ENCODE measurements at places on chromosomes 5 and 9. TPM values are rescaled to one million over a fixed set of nuclear protein-coding genes. Genes with fewer than 3 reads are reported as not detected.

The ADGRD2 gene
- 0.29 TPM for total RNA-seq

DNA sequence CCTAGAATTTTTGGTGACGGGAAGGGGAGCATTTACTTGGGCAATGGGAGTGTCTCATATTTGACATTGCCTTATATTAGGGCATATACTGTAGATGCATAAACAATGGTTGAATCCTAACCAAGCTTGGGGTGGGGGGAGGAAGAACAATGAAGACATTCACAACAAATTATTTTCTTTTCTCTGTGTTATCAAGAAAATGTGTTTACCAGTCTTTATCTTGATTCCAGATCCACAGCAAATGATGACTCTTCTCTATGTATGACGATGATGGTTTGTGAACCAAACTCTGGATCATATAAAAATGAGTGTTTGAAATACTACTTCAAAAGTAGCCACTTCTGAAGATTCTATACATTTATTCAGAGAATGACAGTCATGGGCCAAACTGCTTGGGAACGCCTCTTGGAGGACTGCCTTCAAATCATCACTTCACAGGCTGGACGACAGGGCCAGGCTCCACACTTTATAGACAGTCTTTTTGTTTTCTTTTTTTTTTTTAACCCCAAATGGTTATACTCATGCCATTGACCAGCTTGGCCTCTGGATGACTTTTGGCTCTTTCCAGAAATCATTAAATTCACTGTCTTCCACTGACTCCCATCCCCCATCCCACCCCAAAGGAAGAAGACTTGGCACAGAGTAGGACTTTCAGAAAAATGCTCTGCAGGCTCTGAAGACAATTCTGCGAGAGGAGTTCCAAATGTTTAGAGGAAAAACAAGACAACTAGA lies 123.8 kb upstream of the LIFR start:
- DNase-seq = no peak

DNA sequence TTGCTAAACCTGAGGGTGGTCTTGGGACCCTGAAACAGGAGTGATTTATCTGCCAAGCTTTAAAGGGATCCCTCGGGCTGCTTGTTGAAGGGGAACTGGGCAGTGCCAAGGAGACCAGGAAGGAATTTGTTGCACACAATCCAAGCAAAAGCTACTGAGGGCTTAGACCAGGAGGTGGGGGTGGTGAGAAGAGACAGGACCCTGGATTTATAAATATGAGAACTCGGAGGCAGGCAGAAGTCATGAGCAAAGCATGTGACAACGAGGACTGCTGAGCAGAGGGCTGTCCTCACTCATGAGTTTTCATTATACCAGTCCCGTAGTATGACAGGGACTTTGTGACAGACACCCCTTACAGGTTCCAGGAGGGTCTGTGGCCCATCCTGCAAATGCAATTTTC lies 237.3 kb downstream of the DRD1 start:
- no peak for DNase-seq

GRCh38 chr9:34187891-34188240 lies 9.0 kb downstream of the UBAP1 start:
- DNase-seq = no peak

The TXN gene
- 170 TPM for total RNA-seq

DNA sequence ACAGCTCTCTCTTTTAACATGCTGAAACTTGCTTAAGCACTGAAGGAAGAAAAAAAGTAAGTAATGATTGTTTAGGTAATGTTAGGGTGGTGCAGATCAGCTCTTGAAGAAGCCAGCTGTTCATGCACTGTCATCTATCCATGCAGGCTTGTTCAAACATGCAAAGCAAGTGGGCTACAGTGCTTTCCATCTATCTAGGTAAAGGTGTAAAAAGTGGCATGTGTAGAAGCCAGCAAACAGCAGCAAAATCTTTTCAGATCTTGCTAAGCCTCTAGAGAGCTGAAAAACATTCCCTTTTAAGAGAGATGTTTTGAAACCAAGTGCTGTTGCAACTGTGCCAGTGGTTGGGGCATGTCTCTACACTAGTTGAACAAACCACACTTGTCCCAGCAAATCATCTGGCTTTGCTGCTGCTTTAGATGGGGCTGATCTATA lies 214.4 kb downstream of the EFNA5 start:
- no peak for DNase-seq

DNA sequence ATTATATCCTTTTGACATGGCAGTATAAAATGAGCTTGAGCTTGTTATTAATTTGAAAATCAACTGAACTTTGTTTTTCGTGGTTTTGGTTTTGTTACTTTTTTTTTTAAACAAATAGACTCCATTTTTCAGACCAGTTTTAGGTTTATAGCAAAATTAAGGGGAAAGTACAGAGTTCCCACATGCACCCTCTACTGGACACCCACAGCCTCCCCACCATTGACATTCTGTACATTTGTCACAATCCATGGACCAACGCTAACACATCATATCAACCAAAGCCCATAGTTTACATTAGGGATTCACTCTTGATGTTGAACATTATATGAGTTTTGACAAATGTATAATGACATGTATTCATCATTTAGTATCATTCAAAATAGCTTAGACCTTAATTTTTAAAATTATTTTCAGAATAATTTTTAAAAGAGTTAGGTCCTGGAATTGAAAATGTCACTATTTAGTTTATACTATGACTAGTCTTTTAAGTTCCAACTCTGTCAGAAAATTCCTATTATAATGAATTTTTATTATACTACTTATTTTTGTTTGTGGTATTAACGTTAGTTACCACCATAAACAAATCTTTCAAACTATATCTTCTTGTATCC lies 35.3 kb upstream of the JMY start:
- DNase-seq = no peak

DNA sequence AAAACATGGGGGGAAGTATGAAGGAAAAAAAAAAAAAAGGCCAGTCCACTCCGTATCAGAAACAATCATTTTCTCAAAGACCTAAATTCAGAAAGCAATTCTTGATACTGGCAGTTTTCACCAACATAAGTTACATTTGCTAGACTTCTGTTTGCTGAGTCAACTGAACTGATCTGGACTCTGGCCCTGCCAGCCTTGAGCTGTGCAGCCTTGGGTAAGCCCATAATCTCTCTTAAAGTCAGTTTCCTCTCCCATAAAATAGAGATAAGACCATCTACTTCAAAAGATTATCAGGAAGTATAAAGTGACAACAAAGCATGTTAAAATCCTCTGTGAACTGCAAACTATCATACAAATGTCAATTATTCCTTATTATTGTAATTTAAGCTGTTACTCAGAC lies 106.8 kb downstream of the MAPKAP1 start:
- no peak for DNase-seq

DNA sequence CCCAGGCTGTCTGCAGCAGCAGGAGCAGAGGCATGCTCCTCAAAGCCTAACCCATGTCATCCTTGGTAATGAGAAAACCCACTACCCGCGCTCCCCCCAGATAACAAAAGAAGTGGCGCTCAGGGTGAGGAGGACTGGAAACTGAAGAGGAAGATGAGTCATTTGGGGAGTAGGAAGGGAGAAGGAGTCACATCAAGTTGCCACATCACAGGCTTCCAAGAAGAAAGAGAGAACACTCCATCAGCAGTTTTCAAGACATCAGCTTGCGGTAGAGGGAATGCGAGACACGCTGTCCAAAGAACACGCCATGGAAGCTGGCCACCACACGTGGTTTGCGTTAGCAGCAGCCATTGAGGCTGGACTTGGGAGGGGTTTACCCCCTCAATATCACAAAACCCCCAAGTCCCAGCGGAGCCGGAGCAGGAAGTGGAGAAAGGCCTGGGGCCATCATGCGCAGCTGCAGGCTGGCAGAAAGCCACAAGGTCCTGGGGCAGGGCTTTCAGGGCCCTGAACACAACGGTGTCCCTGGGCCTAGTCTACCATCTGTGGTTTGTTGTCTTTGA lies 41.5 kb downstream of the SH3PXD2B start:
- peak; percentile 82 for DNase-seq

DNA sequence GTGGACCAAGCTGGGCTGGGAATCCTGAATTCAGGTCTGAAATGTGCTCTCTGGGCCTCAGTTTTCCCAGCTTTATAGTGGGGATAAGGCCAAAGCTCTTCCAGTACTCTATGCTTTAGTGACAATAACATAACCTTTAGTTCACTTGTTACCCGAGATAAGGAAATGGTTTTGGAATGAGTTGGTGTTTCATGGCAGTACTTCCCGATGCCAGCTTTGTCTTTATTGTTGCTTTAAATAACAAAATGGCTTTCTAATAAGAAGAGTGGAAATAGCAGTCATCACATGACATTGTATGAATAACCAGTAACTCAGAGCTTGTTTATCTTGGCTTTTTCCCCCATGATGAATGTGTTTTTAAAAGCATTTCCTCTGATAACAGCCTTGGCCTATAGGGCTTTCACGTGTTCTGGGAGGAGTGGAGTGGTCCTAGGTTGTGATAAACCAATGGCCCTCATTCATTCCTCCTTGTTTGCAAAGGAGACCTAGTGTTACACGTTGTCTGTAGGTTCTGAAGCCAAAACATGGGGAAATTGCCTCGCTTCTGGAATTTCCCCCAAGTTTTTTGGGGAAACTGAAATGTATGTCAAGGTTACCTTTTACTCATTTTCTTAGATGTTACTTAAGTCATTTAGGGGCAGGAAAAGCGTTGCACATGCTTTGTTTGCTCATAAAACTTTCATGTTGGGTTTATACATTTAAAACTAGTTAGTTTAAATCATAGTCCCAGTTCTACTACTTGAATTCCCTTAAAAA lies 53.7 kb downstream of the ZNF618 start:
- DNase-seq = no peak

- no peak for DNase-seq
Observed at GRCh38 chr5:127615916-127616315, 33.0 kb upstream of the CTXN3 start.

GRCh38 chr9:78620764-78621163 lies 323.8 kb downstream of the PSAT1 start:
- DNase-seq = no peak
